ENCODE measurements at places on chromosomes 1 and 21.

GRCh38 chr1:217388522-217389065, 242.3 kb downstream of the GPATCH2 start:
- DNase-seq = no peak

GRCh38 chr1:160124705-160125478, 9.3 kb downstream of the ATP1A2 start:
- DNase-seq = no peak

GRCh38 chr1:68485431-68486022, 11.4 kb downstream of the DEPDC1 start:
- no peak for DNase-seq

DNA sequence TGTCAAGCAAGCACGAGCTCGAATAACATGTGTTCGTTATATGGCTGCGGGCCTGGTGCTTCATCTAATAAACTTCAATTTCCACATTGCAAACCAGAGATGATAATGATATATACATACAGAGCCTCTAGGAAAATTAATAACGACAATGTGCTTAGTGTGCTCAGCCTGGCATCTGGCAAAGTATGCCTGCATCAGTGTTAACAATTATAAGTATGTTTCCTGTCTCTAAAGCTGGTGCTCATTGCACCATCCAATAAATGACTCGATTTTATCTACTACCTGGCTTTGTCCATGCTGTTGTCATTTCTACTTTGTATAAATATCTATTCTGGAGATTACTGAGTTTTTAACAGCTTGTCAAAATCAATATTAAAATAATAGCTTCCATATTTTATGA, 1402.6 kb downstream of the MRPL39 start:
- no peak for DNase-seq

All from GM12892 (cell line).